ENCODE measurements at places on chromosomes 13 and 19. TPM values are rescaled to one million over a fixed set of nuclear protein-coding genes. Genes with fewer than 3 reads are reported as not detected.
A peak's percentile ranks its signal among the peaks of the same experiment; 100 is the strongest.

- no peak for DNase-seq
- H3K36me3 ChIP-seq, result no peaks in the 10 kb centered on the region
- H3K27me3 ChIP-seq, result peaks cover 11% of the 10 kb centered on the region
- H3K4me1 ChIP-seq, result no peaks in the 10 kb centered on the region
These were observed 31.0 kb upstream of the VWA8 start for GRCh38 chr13:41991936-41992335.

- H3K36me3 ChIP-seq, result no peaks in the 10 kb centered on the region
- H3K27me3 ChIP-seq, result peaks cover 1% of the 10 kb centered on the region
- peaks cover 7% of the 10 kb centered on the region for H3K4me1 ChIP-seq
- no peak overlapping the region for H3K4me3 ChIP-seq
- no peak for DNase-seq
These were observed 41.4 kb upstream of the SERP2 start for GRCh38 chr13:44331912-44332851.

DNA sequence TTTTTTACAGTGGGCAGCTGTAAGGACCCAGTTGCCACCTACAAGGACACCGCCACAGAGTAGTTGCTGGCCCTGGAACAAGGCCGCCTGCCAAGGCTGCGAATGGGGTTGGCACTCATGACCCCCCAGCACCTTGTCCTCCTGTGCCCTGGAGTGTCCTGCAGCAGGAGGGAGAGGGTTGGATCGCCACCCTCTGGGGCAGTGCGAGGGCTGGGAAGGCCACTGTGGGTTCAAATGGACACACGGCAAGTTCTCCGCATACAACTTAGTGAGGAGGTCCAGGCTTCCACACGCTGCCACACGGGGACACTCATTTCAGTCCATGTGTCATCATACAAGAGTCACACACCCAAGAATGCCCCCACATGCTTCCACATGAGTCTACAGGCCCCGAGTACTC, 978 bp downstream of the KLK8 start:
- no peak overlapping the region for H3K27ac ChIP-seq
- peaks cover 5% of the 10 kb centered on the region for H3K27me3 ChIP-seq
- DNase-seq, result no peak
- no peaks in the 10 kb centered on the region for H3K36me3 ChIP-seq
- H3K4me1 ChIP-seq, result no peaks in the 10 kb centered on the region

- H3K27me3 ChIP-seq, result no peaks in the 10 kb centered on the region
- no peak overlapping the region for H3K4me3 ChIP-seq
- H3K4me1 ChIP-seq, result no peaks in the 10 kb centered on the region
- DNase-seq, result no peak
These were observed 303.5 kb downstream of the TBC1D4 start for GRCh38 chr13:75178436-75178835.

DNA sequence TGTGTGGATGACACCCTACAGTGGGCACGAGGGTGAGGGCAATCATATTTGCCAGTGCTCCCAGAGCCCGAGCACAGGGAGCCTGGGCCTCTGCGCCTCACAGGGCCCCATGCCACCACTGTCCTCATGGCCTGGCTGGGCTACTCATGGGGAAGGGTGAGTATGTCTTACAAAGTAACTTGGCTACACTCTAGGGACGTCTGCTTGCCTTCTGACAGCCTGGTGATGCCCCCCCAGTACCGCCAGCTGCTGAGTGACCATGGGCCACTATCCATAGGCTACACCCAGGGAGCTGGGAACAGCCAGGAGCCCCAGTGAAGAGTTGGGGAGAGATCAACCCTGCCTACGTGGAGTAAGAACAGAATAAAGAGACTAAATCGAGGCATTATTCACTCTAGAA, 78.8 kb downstream of the SERP2 start:
- H3K4me3 ChIP-seq, result no peak overlapping the region
- no peaks in the 10 kb centered on the region for H3K4me1 ChIP-seq
- no peaks in the 10 kb centered on the region for H3K36me3 ChIP-seq
- H3K27me3 ChIP-seq, result no peaks in the 10 kb centered on the region
- no peak for DNase-seq
- H3K27ac ChIP-seq, result no peak overlapping the region

DNA sequence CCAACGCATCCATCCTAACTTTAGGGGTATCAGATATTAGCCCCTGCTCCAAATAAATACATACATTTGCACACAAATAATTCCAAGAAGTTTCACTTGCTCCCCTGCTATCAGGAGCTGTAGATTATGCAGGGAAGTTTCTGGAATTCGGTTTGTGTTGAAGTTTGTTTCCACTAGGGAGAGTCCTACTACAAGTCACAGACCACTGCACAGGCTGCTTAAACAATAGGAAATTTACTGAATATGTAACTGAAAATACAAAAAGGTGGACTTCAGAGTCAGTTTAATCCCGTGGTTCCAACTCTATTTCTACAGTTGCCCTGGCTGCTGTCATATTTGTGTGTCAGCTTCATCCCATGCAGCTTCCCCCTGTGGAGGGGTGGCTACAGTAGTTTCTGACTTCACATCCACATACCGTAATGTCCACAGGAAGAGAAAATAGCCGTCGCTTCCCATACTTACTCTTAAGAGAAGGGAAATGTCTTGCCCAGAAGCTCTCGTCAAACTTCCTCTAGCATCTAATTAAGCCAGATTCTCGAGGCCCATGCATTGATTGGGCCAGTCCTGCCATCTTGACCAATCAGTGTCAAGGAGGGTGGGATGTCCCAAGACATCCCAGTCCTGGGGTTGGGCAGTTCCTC, 286.6 kb downstream of the COG6 start:
- peaks cover 3% of the 10 kb centered on the region for H3K27me3 ChIP-seq
- no peak overlapping the region for H3K27ac ChIP-seq
- H3K36me3 ChIP-seq, result no peaks in the 10 kb centered on the region
- H3K4me1 ChIP-seq, result peaks cover 10% of the 10 kb centered on the region
- H3K4me3 ChIP-seq, result no peak overlapping the region

DNA sequence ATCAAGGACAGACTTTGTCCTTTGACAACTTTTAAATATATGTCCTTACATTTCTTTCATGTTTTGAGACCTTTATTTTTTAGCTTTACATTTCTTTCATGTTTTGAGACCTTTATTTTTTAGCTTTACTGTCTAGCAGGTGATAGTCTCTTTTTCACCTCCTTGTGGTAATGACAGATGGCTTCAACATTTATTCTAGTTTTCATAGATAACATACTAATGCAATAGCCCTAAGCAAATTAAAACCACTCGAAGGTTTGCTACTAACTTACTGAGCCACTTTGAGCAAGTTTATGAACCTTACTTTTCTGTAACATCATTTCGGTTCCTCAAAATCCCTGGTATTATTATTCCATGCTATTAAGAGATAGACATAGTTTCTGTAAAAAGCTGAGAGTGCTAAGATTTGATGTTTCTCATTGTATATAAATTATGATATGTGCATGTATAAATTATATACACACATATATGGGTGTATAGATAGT, 4.5 kb downstream of the DACH1 start:
- H3K27ac ChIP-seq, result no peak overlapping the region
- H3K27me3 ChIP-seq, result peaks cover 51% of the 10 kb centered on the region
- peaks cover 19% of the 10 kb centered on the region for H3K4me1 ChIP-seq
- H3K4me3 ChIP-seq, result no peak overlapping the region
- no peak for DNase-seq
- H3K36me3 ChIP-seq, result no peaks in the 10 kb centered on the region

- no peaks in the 10 kb centered on the region for H3K27me3 ChIP-seq
- no peak for DNase-seq
- no peak overlapping the region for H3K27ac ChIP-seq
- no peaks in the 10 kb centered on the region for H3K4me1 ChIP-seq
- no peaks in the 10 kb centered on the region for H3K36me3 ChIP-seq
These were observed 1238.9 kb downstream of the UQCRFS1 start for GRCh38 chr19:27974082-27974513.

DNA sequence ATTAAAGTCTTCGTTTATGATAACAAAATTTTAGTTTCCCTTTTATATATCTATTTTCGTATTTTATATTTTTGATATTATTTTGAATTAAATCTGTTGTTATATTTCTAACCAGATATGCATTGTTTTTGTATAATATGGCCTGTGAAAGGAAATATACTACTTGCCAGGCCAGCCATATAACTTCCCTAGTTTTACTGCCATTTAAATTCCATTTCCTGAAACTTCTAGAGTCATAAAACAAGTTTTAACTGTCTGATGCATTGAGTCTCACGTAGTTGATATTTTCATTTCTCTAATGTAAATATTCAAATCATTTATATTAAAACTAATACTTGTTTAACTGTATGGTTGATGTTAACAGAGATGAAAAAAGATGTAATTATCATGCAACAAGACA, 13.5 kb downstream of the ESD start:
- no peaks in the 10 kb centered on the region for H3K27me3 ChIP-seq
- no peak overlapping the region for H3K4me3 ChIP-seq
- peaks cover 7% of the 10 kb centered on the region for H3K4me1 ChIP-seq

DNA sequence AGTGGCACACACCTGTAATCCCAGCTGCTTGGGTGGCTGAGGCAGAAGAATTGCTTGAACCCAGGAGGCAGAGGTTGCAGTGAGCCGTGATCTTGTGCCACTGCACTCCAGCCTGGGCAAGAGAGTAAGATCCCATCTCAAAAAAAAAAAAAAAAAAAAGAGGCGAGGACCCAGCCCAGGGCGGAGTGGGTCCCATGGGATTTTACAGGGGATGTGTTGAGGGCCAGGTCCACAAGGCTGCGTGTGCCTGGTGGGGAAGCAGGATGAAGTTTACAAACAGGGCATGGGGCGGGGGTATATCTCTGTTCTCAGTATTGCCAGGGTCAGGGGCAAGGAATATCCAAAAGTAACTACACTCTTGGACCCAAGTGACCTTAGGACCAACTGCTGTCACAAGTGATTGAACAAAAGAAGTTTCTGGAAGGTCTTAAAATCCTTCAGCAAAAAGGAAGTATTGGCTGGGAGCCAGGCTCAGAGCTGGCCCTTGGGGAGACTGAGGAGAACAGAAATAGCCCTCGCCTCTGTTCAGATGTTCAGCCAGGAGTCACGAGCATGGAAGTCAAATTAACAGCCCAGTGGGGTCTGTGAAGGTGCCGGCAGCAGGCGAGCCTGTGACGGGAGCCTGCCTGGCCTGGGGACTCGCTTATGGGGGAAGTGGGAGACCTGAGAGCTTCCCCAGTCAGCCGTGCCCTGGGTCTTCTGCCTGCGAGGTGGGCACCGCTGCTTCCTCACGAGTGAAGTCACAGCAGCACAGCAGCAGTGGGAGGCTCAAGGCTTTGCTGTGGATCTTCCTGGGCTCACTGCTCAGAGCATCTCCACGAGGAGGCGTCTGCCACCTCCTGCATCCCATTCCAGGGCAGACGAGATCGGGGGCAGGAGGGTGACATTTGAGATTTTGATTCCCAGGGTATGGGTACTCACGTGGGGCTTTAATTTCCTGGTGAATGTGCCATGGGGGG, 6.4 kb downstream of the MYO9B start:
- no peak overlapping the region for H3K4me3 ChIP-seq
- H3K27ac ChIP-seq, result no peak overlapping the region
- H3K27me3 ChIP-seq, result no peaks in the 10 kb centered on the region

DNA sequence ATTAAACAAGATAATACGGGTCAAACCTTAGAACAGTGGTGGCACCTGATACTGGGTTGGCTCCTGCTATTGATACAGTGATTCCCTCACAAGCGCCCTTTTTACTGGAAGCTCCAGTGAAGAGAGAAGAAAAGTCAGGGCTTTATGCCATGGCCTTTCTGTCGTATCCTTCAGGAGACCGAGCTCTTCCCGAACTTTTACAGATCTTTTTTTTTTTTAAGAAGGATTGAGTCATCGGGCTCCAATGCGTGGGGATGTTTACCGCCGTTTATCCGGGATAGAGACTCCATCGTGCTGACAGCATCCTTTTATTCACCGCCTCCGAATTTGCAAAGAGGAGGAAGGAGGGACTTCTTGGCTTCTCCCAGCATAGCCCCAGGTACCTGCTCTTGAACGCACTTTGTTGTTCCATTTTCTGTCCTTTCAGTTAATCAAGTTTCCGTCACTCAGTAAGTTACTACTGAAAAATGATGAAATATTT, 574 bp downstream of the ZNF227 start:
- peaks cover 26% of the 10 kb centered on the region for H3K36me3 ChIP-seq
- H3K27ac ChIP-seq, result peak overlapping the region; percentile 79
- no peaks in the 10 kb centered on the region for H3K27me3 ChIP-seq
- DNase-seq, result no peak

GRCh38 chr13:23069566-23069965, 111.2 kb upstream of the SGCG start:
- no peak for DNase-seq
- H3K36me3 ChIP-seq, result no peaks in the 10 kb centered on the region
- H3K4me1 ChIP-seq, result no peaks in the 10 kb centered on the region
- H3K27me3 ChIP-seq, result no peaks in the 10 kb centered on the region
- no peak overlapping the region for H3K4me3 ChIP-seq
- H3K27ac ChIP-seq, result no peak overlapping the region

DNA sequence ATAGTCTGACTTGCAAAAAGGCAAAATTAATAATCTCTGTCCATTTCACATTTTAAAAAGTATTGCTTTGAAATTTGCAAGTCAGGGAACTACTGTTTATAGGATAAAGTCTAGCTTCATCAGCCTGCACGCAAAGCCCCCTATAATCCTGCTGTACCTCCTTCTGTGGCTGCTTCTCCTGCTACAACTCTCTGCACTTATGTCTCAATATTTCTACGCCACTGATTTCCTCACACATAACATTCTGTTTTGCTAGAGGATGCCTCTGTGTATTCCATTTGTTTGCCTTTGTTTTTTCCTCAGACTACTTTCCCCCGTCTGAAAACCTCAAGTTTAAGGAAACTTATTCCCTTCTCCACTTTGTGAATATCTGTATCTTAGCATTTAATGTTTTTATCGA, 389.9 kb downstream of the RFC3 start:
- DNase-seq, result no peak
- no peaks in the 10 kb centered on the region for H3K27me3 ChIP-seq
- no peaks in the 10 kb centered on the region for H3K4me1 ChIP-seq
- no peaks in the 10 kb centered on the region for H3K36me3 ChIP-seq
- no peak overlapping the region for H3K4me3 ChIP-seq
- H3K27ac ChIP-seq, result no peak overlapping the region

DNA sequence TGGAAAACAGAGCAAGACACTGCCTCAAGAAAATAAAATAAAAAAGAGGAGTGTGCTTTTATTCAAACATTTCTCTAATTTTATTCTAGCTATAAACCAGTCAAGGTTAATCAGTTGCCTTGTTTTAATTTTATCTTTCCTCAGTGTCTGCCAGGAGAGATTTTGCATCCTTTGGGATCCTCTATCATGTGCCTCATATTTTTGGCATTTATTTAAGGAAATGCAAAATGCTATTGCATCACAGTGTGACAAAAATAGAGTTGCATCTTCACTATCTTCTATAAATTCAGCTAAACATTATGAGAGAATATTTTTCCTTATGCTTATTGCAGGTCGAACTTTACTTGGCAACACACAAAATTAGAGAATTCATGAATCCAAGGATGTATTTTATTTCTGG, 639.0 kb upstream of the KLF12 start:
- H3K36me3 ChIP-seq, result no peaks in the 10 kb centered on the region
- no peaks in the 10 kb centered on the region for H3K4me1 ChIP-seq
- no peak overlapping the region for H3K27ac ChIP-seq
- DNase-seq, result no peak
- no peaks in the 10 kb centered on the region for H3K27me3 ChIP-seq

The SYDE1 gene
- 1.6 TPM for total RNA-seq

The MZF1 gene
- 21.6 TPM for total RNA-seq

The PHLDB3 gene
- 26.8 TPM for total RNA-seq

The SPRY2 gene
- total RNA-seq, result 0.10 TPM

The TMEM205 gene
- 31.2 TPM for total RNA-seq

The LRRC8E gene
- total RNA-seq, result not detected

The CGB2 gene
- total RNA-seq, result not detected

The S1PR5 gene
- not detected for total RNA-seq

The GPR12 gene
- not detected for total RNA-seq

The PLIN4 gene
- total RNA-seq, result not detected

The SIGLEC8 gene
- total RNA-seq, result 0.13 TPM

All from activated T-helper 1 cell treated with anti-CD3 and anti-CD28 coated beads, Interleukin-12 subunit alpha, Interleukin-12 subunit beta, Interleukin-2, Interleukin-4 antibody, amounts not matched to agents 30 ng/mL and 10 ng/mL and 1 ng/mL, durations not matched to agents 14 hours and 24 hours and 36 hours (primary cell).